ENCODE measurements at places on chromosomes 2 and 18.

DNA sequence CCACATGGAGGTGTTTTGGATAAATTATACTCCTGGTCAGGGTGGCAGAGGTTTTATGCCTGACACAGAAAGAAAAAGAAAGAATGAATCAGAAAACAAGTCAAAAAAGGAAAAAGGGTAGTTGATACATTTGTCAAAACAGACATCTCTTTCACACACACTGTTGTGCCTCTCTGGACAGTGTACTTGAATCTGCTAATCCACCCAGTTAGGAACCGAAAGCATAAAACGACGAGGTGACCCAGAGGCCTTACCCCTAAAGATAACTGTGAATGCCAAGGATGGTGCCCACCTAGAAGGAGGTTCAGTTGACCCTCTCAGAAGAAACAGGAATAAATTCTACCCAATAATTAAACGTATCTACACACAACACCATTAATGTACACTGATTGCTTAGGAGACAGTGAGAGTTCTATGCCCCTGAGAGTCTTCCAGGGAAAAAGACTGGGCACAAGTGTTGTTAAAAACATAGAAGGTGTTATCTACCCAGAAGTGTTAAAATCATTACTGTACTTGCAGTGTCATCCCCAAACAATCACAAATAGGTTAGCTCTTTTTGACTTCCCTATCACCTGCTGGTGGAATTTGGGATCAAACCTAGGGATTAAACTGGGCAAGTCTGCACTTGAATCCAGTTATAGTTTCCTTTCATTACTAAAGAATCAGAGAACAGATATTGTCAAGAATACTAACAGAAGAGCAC is 123.2 kb upstream of the DNAJC10 start:
- DNase-seq, result no peak

- DNase-seq, result no peak
These were observed 239.5 kb upstream of the REV1 start for GRCh38 chr2:99729104-99730025.

GRCh38 chr2:222430681-222431080 is 6.3 kb downstream of the SGPP2 start:
- no peak for DNase-seq

GRCh38 chr2:122329278-122329677 is 573.8 kb downstream of the TSN start:
- DNase-seq, result no peak

DNA sequence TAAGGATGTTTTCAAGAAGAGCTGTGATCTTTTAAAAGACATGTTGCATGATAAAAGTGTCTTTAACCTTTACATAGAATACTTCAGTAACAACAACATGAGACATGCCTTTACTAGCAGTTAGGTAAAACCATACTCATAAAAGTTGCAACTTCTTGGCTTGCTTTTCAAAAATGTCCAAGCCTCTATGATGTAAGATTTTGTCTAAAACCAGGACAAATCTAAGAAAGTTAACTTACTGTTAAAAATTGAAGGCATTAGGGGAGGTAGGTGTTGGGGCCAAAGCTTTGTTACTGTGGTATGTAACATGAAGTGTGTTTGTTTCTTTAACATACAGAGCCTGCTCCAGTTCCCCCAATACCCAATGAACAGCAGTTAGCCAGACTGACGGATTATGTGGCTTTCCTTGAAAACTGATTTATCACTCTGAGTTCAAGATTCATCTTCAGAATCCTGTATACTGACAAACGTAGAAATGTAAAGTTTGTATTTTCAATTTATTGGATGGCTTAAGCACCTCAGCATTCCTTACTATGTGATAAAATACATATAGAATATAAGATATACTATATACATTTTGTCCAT is 11.7 kb downstream of the COPS8 start:
- no peak for DNase-seq

GRCh38 chr2:59875836-59876235 is 677.6 kb downstream of the BCL11A start:
- DNase-seq, result no peak

DNA sequence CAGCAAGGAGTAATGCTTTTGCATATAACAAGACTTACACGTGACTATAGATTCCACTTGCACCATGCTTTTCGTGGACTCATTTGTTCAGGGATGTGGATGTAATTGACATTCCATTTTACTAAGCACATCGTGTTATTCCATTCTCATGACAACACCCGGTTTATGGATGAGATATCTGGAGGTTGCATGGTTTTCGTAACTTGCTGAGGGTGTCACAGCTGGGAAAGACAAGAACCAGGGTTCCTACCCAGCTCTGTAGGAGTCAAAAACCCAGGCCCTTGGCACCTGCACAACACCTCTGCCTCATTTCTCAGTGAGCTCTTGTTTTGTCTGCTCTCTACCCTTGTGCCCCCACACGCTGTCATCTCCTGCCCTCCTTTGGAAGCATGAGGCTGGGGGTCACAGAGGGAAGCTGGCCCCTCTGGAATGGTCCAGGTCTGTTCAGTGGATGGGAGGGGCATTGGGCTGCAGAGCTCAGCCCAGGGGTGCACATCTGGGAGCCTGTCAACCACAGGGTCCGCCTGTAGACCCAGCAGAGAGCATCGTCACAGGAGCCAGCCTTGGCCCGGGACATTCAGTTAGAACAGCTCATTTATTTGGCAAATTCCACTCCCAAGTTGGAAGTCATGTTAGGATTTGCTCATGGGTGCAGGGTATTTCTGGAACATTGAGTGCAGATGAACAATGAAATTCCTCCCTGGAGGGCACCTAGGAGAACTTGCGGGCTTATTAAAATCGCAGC is 120.1 kb upstream of the TWIST2 start:
- no peak for DNase-seq

- DNase-seq, result no peak
These were observed 496.1 kb downstream of the EIPR1 start for GRCh38 chr2:2881499-2881898.

DNA sequence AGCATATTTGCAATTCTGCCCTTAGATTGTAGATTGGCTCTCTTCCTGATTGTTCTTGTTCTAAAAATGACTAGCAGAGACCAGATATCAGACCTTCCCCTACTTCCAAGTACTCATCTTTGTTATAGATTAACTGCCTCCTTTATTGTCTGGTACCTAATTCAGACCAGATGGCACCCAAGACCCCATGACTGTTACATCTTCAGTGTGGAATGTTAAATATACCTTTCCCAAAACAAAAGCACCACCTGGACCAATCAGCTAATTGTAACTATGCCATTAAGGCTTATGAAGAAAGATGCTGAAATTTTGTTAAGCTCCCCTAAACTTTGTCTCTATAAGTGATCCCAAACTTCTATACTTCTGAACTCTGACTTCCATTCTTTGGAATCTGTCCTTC is 12.0 kb upstream of the TFPI start:
- DNase-seq, result no peak

DNA sequence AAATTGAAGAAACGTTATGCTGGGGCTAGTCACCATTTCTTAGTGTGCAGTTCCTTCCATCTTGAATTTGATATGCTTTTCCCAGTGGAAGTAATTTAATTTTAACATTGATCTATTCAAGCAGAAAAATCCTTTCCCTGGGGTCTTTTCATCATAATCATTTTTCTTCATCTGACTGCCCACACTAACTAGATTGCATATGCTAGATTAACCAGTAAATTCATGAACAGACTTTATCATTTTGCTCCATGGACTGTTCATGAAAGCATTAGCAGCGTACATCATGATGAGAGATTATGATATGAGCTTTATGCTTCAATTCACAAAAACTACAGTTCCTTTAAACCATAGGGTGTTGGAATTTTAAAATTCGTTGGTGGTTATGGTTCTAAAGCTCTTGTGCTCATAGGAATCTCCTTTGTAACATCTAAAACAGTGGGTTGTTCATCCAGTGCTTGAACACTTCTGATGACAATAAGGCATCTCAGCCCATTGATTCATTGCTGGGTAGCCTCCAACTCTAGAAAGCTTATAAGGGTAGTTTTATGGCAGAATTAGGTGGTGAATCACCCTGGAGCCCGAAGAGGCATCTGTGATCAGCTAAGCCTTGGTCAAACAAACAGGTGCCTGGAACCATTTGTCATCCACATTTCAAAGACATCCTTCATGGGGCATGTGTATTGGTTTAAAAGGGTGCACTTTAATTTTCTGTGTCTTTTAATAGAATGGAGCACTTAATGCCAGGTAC is 77.2 kb upstream of the NDUFV2 start:
- no peak for DNase-seq

GRCh38 chr18:40821596-40822243 is 1133.3 kb upstream of the PIK3C3 start:
- no peak for DNase-seq

DNA sequence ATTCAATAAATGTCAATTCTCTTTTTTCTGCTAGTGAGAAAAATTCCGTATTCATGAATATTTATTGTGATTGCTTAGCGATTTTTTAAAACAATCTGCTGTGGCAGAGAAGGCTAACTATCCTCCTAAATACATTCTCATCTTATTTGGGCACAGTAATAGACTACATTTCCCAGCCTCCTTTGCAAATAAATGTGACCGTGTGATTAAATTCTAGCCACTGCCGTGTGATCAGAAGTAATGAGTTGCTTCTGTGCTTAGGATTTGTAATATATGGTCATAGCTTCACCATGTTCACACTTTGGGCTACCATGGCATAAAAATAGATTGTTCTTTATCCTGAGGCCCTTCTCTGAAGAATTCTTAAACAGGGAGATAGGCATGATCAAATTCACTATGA is 179.6 kb downstream of the FAM124B start:
- no peak for DNase-seq

- DNase-seq, result no peak
These were observed 22.6 kb downstream of the ST6GAL2 start for GRCh38 chr2:106863387-106863786.

- no peak for DNase-seq
These were observed 8.1 kb downstream of the EMILIN2 start for GRCh38 chr18:2854875-2855274.

GRCh38 chr2:220445429-220446105 is 818.1 kb downstream of the SLC4A3 start:
- DNase-seq, result no peak

GRCh38 chr2:152389483-152389882 is 54.5 kb downstream of the FMNL2 start:
- DNase-seq, result no peak

- DNase-seq, result no peak
These were observed 271.8 kb downstream of the ZNF521 start for GRCh38 chr18:25080211-25080610.

DNA sequence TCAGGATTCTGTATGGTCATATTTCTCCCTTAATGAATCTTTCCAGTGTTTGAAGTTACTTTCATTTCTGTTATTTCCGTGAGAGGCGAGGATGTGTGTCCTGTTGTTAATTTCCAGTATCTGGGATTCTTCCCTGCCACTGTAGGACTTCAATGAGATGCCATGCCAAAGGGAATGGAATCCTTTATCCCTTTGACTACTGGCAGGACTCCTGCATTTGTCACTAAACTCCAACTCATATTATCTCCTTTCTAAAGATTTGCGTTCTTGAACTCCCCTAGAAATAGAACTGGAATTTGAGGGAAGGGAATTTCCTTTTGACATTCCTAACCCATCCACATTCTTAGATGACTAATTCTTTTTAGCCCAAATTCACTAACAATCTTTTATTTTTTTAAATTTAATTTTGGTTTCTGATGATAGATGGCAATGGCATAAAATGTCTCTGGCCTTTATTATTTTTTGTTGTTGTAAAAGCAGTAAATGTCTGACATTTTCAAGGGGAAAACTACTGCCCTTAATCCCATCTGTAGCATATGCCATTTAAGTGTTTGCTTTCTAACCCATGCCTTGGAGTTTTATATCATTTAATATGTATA is 87.8 kb upstream of the EML6 start:
- DNase-seq, result no peak

DNA sequence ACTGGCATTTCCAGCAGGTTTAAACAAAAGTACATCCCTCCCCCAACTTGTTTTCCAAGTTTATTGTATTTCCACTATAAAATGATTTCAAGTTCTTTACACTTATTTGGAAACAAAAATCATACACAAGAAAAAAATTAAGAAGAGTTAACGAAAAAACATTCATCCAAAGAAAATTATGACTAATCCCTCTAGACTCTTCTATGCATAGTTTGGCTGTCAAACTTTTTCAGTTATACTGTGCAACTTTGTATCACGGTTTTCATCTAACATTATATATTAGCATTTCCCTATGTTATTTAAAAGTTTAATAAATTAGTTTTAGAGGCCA is 627 bp downstream of the WDCP start:
- DNase-seq, result no peak

DNA sequence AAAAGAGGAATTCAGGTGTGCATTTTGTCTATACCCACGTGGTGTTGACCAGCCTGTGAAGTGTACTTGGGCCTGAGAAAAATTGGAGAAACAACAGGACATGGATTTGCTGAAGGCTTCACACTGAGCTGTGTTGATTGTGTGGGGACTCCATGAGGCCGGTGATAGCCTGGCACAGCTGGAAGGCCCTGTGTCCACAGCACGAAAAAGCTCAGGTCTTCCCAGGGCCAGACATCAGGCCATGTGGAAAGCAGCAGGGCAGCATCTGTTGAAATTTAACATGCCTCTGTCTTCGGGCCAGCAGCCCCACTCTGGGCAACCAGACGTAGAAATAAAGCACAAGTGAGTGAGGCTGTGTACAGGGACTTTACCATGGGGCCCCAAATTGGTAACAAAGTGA is 84.1 kb downstream of the HS6ST1 start:
- DNase-seq, result no peak

DNA sequence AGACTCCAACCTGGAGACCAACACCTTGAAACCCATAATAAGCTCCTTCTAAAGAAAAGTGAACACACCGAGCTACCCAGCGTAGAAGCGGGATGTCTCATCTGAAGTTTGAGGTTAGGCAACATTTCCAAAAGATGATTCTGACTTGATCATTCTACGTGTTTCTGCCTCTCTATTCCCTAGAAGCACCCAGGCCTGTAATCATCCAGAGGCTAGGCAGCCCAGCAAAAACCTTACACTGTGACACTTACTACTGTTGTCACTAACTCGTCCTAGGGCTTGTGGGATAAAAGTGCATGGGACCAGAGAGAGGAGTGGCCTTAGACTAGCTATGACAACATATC is 1.4 kb downstream of the ZBTB14 start:
- no peak for DNase-seq

DNA sequence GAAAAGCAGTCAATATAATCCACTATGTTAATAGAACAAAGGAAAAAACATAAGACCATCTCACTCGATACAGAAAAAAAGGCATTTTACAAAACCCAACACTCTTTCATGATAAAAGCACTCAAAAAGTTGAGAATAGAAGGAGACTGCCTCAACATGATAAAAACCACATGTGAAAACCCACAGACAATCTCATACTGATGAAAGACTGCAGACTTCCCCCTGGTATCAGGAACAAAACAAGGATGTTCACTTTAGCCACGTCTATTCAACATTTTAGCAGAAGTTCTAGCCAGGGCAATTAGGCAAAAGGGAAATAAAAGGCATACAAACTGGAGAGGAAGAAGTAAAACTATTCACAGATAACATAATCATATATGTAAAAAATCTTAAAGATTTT is 285.9 kb downstream of the EIPR1 start:
- no peak for DNase-seq

DNA sequence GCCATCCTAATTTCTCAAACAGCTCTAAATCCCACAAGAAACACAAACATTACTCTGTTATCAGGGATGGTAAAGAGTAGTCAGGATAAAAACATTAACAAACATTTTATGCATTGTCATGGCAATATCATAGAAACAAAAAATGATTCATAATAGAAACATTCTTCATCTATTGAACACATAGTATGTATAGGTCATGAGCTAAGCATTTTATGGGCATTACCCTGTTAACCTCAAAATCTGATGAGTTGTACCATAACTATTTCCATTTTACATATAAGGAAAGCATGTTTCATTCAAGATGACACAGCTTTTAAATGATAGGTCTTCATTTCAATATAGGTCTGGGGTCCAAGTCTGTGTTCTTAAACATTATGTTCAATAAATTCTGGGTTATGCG is 344.9 kb downstream of the RND3 start:
- DNase-seq, result no peak

Data from nucleus accumbens (tissue), 56 donors.